ENCODE measurements at places on chromosomes 1 and 21.

DNA sequence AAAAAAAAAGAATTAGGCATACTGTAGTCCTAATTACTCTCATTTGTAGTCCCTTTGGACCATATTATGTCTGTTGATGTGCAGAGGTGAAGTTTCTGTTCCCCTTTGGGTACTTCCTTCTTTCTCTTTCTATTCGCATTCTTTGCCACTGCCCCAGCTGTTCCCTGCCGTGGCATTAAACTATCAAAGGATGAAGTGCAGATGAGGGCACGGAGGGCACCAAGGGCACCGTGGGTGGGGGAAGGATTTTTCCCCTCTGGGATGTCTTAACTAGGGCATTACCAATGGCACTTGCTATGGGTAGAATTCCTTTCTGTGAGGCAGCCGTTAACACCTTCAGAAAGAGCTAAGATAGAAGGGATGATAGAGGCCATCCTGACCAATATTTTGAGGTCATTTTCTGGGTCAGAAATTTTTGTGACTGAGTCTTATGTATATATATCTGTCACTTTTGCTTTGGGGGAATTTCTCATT is 4.9 kb upstream of the MAPKAPK2 start:
- DNase-seq = no peak

GRCh38 chr1:36968730-36969129 is 65.6 kb downstream of the GRIK3 start:
- no peak for DNase-seq

DNA sequence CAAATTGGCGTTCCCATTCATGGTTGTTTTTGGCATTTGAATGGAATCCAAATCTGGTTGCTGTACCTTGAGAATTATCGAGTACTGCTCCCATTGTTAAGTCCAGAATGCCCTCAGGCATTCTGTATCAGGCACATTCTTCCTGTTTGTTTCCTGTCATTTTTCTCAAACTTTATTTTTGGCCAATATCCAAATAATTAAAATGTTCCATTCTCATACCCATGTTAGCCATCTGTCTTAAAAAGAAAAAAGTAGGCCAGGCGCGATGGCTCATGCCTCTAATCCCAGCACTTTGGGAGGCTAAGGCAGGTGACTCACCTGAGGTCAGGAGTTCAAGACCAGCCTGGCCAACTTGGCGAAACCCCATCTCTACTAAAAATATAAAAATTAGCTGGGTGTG is 29.3 kb upstream of the SHISA4 start:
- no peak for DNase-seq

DNA sequence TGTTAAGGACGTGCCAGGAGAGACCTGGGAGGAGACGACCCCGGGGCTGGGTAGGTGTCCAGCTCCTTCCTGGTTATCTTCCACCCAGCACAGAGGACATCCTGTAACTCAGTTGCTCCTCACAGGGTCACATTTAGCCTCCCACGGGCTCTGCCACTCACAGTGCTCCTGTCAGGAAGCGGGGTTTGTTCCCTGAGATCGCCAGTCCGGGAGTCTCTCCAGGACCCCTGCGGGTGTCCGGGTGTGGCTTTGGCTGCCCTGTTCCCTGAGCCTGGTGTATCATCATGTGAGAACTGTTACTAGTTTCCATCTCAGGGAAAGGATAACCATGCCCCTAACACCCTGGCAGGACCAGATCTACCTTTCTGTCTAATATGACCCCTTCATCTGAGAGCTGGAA is 158.2 kb upstream of the RUNX1 start:
- no peak for DNase-seq

DNA sequence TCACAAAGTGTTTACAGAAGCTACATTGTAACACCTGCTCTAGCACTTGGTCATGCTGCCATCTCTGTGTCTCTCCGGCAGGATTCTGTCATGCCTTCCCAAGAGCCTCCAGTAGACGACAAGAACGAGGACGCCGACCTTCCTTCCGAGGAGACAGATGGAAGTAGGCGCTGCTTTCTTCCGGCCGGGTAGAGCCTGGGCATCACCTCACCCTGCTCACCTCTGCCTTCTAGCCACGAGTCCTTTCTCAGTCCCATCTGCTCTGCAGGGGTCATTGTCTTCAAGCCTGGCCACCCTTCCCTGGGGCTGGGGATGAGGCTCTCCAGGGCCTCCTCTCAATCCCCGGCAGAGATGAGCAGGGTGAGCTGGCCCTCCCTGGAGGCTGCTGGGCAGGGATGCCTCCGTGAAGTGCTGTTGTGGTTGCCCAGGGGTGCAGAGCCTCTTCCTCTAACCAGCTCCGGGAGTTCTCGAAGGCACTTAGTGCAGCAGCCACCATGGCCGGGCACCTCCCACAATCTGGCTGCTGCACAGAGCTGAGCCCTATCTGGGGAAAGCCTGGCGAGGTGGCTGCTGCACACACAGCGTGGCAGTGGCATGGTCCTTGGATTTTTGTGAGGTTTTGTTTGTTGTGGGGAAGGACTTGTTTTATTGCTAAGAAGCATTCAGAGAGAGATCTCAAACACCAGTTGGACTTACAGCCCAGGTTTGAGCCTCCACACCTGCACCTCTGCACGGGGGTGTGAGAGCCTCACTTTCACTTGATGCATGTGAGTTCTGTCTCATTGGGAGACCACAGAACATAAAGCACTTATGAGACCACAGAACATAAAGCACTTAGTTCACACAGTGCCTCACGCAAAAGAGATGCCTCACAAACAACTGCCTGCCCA is 48.4 kb downstream of the FAAP20 start:
- DNase-seq = no peak

- DNase-seq = no peak
Observed at GRCh38 chr1:173862769-173863223, 5.0 kb downstream of the GAS5 start.

DNA sequence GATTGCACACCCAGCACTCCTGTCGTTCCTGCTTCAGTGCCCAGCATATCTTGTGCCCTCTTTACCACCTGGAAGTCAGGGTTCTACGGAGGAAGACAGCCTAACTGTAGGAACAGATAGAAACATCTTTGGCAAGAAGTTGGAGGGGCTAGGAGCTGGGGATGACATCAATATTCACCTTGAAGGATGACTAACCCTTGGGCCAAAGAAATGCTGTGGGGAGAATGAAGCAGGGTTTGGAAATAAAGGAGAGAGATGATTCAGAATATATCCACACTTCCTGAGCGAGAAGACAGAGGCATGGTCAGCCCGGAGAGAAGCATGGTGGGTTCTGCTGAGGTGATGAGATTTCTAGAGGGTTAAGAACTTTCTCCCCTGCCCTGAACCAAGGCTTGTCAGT is 4.6 kb upstream of the NKAIN1 start:
- no peak for DNase-seq

DNA sequence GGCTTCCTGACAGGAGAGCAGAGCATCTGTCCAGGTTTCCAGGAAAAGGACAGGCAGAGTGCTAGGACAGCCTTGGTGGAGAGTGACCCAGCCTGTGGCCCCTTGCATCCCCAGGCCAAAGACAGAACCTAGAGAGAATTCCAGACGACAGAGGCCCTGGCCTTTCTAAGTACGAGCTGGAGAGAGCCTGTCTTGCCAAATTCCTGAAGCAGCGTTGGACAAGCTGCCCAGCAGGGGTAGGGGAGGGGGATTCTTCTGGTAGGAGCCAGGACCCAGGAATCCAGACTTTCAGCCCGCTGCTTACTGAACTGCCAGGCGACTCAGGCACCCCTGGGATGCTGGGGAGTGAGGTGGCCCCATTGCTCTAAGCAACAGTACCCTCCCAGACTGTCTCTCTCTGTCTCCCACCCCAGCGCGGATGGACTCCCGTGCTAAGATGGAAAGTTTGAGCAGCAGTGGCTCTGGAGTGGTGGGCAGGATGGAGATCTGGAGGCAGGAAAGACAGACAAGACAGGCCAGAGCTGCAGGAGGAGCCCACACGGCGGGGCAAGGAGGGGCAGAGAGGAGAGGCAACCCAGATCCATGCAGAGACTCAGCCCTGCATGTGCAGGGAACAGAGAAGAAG is 8.8 kb upstream of the PEAR1 start:
- DNase-seq = no peak

GRCh38 chr21:22758478-22758877 is 1760.3 kb downstream of the NCAM2 start:
- no peak for DNase-seq

GRCh38 chr1:228839656-228840055 is 104.4 kb downstream of the RHOU start:
- DNase-seq = no peak

All from cortex of kidney (tissue), 1 donor.